Right hindlimb (tissue), 1 donor: ENCODE measurements at places on chromosomes 12 and 14.
A peak's percentile ranks its signal among the peaks of the same experiment; 100 is the strongest.

GRCh38 chr14:55120571-55121495, 8.2 kb upstream of the LGALS3 start:
- no peak for DNase-seq

GRCh38 chr14:39303115-39303514, 69.4 kb downstream of the MIA2 start:
- no peak for DNase-seq

DNA sequence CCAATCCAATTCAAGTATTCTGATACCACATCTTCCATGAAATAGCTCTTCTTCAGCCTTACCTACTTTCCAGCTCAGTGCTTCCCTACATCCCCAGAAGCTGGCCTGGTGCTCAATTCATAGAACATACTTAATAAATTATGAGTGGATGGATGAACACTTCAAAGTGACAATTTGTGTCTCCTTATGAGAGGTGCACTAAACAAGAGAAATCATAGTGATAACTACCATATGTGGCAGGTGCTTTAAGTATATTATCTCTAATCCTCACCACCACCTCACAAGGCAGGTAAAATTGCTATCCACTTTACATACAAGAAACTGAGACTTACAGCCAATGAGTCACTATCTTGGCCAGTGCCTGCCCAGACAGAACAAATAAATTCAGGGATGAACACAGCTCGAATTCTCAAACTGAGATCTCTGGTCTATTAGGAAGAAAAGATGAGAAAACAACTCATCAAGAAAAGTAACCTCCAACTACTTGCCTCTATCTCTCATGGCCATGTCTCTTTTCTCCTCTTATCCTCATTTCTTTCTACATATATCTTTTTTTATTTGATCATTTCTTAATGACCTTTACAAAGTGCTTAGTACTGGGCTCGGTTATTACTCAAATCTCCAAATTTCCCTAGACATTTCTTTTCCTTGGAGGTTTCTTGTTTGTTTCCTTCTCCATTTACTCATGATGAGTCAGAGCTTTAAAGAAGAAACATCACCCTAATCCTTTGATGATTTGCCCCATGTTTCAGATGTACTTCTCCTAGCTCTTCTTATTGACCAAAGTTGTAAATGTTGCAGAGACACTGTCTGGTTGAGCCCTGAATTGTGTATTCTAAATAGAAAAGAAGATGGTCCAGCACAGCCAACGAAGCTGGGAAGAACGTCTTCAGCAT, 161.5 kb downstream of the RPS29 start:
- DNase-seq = no peak

- DNase-seq = peak; percentile 88
These were observed 96.2 kb downstream of the FIGNL2 start for GRCh38 chr12:51752234-51752889.

DNA sequence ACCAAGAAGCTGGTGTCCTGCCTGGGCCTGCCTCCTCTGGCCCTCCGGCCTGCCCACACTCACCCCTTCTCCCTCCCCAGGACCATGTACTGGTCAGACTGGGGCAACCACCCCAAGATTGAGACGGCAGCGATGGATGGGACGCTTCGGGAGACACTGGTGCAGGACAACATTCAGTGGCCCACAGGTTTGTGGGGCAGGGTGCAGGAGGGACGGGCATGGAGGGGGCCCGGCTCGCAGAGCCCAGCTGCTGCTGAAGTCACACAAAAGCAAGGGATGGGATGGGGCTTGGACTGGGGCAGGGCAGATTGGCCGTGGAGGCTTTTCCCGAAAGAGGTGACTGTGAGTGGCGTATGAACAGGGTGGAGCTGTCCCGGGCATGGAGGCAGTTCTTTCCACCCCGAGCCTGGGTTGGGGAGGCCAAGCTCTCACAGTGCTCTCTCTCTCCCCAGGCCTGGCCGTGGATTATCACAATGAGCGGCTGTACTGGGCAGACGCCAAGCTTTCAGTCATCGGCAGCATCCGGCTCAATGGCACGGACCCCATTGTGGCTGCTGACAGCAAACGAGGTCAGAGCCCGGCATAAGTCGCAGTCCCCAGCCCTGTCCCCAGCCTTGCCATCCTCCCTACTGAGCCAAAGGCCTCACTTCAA, 7.8 kb upstream of the NXPH4 start:
- no peak for DNase-seq

- no peak for DNase-seq
These were observed 256.8 kb upstream of the DDHD1 start for GRCh38 chr14:53409969-53410368.

DNA sequence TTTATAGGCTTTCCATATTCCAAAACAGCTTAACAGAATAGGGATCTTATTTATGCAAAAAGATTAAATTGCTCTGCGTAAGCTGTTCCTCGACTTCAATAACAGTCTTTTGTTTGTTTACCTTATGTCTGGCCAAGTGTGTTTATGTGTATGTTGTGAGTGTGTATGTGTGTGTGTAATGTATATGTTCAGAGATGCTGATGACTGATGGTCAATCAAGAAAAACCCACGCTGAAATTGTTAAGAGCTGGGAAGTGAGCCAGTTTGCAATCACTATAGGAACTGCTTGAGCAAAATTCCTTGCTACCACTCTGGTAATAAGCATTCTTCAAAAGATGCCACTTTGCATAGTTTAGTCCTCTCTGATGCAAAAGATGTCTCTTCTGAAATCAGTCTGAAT, 59.6 kb downstream of the PRKD1 start:
- DNase-seq = no peak

- peak; percentile 22 for DNase-seq
These were observed 169.2 kb downstream of the PIK3C2G start for GRCh38 chr12:18430425-18431048.
